ENCODE measurements at places on chromosomes 16 and 17.
A peak's percentile ranks its signal among the peaks of the same experiment; 100 is the strongest.

- DNase-seq, result no peak
These were observed 7.8 kb downstream of the ZFHX3 start for GRCh38 chr16:73040136-73040535.

DNA sequence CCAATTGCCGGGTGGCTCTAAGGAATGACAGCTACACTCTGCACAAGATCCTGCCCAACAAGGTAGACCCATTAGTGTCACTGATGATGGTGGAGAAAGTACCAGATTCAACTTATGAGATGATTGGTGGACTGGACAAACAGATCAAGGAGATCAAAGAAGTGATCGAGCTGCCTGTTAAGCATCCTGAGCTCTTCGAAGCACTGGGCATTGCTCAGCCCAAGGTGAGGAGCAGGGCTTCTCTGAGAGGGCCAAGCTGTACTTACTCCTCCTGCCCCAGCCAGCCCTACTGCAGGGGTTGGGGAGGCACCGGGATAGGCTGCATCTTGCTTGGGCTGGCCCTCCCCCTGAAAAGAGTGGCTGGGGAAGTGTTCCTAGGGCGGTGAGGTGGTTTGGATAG, 2.8 kb upstream of the FTSJ3 start:
- DNase-seq, result no peak

- DNase-seq, result no peak
These were observed 1.4 kb upstream of the SOCS3 start for GRCh38 chr17:78361225-78361701.

- no peak for DNase-seq
These were observed 122.0 kb downstream of the CLEC16A start for GRCh38 chr16:11066261-11066870.

- DNase-seq, result no peak
These were observed 48.5 kb downstream of the ARHGAP17 start for GRCh38 chr16:24966634-24967033.

DNA sequence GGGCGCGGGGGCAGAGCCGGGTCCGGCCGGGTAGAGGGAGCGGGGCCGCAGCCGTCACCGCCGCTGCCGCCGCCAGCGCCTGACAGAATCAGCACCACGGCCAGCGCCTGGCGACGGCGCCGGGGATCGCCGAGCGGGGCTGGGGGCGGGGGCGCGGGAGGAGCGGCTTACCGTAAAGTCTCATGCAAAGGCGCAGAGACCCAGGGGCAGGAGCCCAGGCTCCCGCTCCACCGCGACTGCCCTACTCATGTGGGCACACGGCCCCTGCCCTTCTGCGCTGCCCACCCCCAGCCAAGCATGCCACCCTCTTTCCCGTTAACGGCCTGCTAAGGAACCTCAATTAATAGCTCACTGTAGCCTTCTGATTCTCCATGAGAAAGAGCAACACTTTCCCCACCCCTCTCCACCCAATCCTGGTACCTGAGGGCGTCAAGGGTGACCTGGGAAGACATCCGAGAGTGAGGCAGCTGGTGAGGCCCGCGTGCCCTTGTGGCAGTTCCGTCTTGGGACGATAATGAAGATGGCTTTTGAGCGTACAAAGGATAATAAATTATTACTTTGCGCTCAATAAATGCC, at the start of gene SEZ6:
Gene SEZ6 (minus strand): TSS at position 98 of the 576 bp plus-strand sequence. CDS start 164 bp downstream, outside the sequence.
- peak; percentile 89 for DNase-seq

- no peak for DNase-seq
These were observed 100.3 kb downstream of the TANC2 start for GRCh38 chr17:63066158-63066813.

- DNase-seq, result no peak
These were observed 16.0 kb downstream of the HOXB4 start for GRCh38 chr17:48561884-48562810.

DNA sequence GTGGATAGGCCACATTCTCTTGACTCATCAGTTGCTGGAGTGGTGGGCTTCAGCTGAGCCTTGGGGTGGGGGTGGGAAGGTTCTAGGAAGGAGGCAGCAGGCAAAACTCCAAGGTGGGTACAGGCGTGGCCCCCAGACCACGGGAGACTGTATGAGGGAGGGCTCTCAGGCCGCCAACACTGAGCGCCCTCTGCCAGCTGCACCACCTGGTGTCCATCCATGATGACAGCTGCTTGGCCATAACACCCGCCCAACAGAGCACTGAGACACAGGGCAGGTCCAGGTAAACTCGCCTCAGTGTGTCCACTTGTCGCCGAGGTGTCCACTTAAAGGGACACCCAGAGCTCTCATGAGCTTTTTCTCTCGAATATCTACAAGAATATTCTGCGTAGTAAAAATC, 133.5 kb downstream of the C16orf95 start:
- no peak for DNase-seq

GRCh38 chr17:76376318-76377133, 7.9 kb upstream of the SPHK1 start:
- DNase-seq, result no peak

DNA sequence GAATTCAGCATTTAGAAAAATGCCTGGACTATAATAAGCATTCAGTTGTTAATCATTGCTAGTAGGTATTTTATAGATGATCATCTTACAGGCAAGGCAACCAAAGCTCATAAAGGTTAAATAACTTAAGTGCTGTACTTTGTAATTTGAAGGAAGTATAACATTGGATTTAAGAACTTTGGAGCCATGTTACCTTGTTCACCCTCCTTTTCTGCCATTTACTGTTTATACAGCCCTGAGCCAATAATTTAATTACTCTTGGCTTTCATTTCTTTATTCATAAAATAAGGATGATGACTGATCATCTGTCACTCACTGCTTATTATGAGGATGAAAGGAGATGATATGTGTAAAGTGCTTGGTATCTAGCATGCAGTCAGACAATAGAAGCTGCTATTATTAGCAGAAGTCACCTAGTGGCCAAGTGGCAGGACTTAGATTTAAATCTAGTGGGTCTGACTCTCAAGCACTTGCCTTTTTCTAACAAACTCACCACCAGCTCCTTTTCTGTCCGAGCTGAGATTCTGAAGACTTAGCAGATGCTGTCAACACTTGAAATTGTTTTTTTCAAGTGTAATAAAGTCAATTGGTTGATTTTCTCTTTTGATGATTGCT, 18.3 kb upstream of the DDX52 start:
- no peak for DNase-seq

DNA sequence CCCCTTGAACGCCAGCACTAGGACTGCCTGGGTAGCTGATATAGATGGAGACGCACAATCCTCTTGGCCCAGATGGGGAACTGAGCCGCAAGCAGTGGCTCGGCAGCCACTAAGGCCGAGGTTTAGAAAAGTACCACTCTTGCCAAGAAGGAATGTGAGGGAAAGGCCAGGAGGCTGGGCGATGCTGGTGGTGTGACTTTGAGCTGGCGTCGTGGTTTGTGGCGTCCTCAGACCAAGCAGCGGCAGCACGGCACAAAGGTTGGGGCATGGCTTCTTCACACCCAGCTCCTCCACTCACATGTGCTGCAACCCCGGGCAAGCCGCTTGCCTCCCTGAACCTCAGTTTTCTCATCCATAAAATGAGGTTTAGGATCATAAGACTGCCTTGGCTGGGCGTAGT, 15.6 kb downstream of the DCAKD start:
- no peak for DNase-seq

- DNase-seq, result no peak
These were observed 10.1 kb downstream of the GAS2L2 start for GRCh38 chr17:35742896-35743477.

DNA sequence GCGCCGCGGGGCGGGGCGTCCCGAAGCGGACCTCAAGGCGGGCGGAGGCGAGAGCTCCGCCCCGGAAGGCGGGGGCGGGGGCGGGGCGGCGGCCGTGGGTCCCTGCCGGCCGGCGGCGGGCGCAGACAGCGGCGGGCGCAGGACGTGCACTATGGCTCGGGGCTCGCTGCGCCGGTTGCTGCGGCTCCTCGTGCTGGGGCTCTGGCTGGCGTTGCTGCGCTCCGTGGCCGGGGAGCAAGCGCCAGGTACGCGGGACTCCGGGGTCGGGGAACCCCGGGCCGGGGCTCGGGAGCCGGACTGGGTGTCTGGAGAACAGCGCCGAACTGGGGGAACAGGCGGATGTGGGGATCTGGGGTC, at the start of gene TNFRSF12A:
Gene TNFRSF12A (plus strand): TSS at position 122 of the 357 bp plus-strand sequence. CDS start 30 bp downstream, at position 152.
- DNase-seq, result peak; percentile 93

GRCh38 chr16:65481956-65482355, 360.1 kb upstream of the CDH11 start:
- no peak for DNase-seq

GRCh38 chr17:69485901-69486643, 71.6 kb downstream of the MAP2K6 start:
- no peak for DNase-seq

- no peak for DNase-seq
These were observed 238.7 kb upstream of the CIBAR2 start for GRCh38 chr16:85350973-85351372.

- no peak for DNase-seq
These were observed 258.8 kb upstream of the ASIC2 start for GRCh38 chr17:33551911-33552310.

- DNase-seq, result no peak
These were observed 540.3 kb downstream of the KCNJ2 start for GRCh38 chr17:70709596-70709995.

DNA sequence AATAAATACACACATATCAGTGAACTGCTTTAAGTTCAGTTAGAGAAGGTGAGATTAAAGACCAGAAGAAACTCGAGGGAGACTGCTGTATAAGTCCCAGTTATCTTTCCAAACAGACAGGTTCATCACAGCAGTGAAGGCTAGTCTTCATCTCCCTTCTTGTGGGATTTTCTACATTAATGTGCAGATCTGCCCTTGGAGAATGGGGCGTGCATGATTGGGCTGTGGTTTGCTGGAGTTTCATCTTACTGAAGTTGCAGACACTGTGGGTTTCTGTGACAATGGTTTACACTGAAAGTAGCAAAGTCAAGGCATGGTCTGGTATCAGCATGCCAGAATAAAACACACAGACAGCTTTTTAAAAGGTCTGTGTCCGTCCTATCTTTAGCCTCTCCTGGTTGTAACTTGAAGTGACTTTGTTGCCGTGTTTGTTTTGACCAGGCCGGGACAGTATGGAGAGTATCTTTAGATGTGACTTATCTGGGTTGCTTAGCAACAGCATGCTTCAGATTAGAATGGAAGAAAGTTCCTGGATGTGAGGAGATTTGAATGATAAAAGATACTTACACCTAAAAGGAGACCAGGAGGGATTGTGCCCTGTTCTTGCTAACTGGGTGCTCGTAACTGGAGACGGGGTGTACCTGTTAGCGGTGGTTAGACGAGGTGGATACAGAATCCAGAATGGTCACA, 16.1 kb downstream of the NAA60 start:
- DNase-seq, result no peak
